ENCODE measurements at places on chromosomes 3 and 15.

GRCh38 chr3:67684211-67684610, 29.8 kb upstream of the SUCLG2 start:
- no peak for DNase-seq

GRCh38 chr3:53813229-53813628, 33.0 kb downstream of the CHDH start:
- no peak for DNase-seq

GRCh38 chr3:65019443-65020055, 331.7 kb upstream of the ADAMTS9 start:
- no peak for DNase-seq

DNA sequence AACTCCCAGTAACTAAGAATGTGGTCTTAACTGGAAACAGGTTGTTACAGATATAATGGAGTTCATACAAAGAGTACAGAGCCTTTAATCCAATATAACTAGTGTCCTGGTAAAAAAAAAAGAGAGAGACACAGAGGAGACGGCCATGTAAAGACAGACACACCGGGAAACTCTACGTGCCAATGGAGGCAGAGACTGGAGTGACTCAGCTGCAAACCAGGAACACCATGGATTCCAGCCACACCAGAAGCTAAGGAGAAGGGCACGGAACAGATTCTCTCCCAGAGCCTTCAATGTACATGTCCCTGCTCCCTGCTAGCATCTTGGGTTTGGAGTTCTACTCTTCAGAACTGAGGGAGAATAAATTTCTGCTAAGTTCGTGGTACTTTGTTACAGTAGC, 4.5 kb downstream of the RNF168 start:
- no peak for DNase-seq

- no peak for DNase-seq
Measured at GRCh38 chr3:77171026-77171425, 131.1 kb downstream of the ROBO2 start.

DNA sequence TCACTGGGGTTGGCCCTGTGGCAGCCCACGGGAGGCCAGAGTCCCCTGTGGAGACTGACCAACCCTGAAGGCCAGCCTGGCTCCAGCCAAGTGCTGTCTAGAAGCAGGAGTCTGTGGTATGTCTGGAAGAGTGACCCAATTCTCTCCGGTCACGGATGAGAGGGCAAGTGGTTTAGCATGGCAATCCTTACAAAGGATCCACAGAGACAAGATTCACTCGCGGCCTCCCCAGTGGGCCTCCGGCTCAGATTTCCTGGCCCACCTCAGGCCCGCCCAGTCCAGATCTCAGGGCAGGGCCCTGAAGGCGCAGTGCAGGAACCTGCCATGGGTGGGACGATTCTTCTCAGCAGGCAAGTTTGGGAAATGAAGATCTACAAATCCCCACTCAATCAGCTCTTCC, 5.0 kb upstream of the BCL2L10 start:
- no peak for DNase-seq

- no peak for DNase-seq
Measured at GRCh38 chr3:191412759-191413158, 48.2 kb upstream of the PYDC2 start.

DNA sequence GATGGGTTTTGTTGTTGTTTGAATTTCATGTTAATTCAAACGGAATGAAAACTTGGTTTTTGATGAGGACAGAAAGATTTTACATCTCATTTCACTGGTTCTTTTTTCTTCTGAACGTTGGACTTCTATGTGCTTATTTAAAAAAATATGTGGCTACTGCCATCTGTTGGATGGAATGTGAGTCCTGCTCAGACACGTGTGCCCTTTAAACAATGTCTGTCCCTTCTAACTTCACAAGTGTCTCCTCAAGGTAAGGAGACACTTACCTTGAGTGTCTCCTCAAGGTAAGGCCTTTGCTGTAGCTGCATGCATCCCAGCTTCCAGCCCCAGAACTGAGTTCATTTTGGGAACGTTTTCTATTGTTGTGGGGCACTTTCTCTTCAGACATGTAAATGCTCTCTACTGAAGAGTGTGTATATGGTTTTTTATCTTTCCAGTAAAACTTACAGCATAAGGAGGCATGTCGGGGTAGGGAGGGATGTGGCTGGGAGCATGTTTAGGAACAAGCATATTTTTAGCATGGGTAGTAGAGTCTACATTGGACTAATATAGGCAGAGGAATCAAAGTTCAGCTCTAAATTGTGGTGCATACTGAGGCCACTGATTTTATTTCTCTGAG, 63.1 kb upstream of the UBE3A start:
- DNase-seq: peak; percentile 59

DNA sequence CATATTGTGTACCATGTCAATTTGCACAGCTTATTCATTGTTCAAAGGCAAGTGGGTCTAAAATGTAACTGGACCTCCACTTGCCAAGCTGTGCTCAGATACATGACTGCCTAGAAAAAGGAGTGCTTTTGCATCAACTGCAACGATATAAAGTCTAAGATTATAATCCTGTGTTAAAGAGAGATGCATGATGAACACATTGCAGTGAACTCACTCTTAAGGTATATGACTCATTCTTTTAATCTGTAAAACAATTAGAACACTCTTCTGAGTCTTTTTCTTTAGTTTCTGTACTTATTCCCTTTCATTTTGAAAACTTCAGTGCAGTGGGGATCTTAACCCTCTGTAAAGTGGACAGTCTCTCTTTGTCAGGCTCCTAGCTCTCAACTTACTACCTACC, 982.8 kb downstream of the ROBO1 start:
- no peak for DNase-seq

DNA sequence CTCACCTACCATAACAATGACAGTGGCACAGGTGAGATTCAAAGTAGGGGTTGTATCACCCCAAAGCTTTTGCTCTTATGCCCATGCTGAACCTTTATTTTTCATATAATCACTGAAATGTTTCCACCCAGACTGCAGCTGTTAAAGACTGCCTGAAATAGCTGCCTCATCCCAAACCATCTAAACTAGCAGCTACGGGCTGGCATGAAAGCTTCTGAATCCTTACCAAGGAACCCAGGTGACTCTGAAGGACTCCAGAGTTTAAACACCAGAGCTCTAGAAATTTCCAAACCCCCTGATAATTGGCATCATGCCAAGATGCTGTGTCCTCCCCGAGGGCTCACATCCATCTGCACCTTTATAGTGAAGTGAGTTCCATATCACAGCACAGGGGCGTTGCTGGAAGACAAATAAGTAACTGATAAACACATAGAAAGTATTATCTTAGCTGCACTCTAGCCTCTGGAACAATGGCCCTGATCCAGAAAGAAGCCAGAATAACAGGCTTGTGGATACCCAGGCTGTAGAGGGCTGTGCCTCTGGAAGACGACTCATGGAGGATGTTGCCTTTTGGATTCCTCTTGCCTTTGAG, 238.9 kb downstream of the CADPS start:
- no peak for DNase-seq

DNA sequence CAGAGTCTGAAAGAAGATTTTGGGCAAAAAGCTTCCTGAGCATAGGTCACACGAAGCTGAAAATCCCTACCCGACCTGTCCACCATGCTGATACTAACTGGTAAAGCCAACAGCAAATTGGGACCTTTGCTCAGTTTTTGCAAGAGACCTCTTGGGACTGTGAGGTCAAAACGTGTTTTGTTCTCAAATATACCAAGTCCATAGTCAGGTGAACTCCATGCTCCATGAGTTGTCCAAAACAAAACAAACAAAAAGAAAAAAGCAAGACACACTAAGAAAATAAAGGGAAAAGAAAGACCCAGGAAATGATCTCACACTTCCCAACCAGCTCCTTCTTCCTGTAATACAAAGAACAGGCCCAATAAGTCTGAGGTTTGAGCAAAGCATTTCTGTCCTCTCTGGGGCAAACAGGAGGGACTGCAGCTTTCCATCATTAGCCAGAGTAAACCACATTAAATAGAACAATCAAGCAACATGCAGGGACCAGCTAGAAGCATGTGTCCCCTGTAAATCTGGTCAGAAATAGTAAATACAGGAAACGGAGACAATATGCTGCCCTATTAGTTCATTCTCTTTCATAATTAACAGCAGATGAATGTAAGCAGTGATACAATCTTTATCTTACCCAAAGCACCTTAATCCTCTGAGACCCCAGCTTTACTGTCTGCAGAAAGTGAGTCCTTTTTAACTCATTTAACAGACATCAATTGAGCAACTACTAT, 125.0 kb upstream of the LIPC start:
- no peak for DNase-seq

DNA sequence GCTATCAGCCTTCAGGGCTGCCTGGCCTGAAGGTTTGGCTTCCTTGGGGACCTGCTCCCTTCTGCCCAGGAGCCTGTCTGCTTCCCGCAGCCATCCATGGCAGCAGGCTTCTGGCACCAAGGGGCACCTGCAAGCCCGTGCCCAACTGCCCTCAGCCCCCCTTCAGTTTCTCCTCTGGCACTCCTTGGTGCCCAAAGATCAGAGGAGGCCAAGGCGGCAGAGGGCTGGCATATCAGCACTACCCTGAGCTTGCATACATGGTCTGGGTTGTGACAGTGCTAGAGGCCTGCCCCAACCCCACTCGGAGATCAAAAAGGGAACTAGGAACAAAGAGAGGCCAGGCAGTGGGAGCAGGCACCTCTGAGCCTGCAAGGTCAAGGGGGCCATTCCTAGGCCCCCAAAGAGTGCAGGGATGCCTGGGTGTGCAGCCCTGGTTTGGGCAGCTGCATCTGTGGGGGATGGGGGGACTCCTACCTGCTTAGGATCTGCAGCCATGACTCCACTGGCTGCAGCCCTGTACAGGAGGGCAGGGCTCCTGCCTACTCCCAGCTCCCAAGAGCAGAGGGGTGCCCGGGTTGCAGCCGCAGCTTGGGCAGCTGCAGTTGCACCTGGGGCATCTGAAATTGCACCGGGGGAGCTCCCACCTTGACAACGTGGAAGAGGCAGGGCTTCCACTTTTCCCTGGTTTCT, 76.2 kb upstream of the TP63 start:
- DNase-seq: no peak

GRCh38 chr15:68709876-68710275, 110.8 kb downstream of the ANP32A start:
- DNase-seq: peak; percentile 20

DNA sequence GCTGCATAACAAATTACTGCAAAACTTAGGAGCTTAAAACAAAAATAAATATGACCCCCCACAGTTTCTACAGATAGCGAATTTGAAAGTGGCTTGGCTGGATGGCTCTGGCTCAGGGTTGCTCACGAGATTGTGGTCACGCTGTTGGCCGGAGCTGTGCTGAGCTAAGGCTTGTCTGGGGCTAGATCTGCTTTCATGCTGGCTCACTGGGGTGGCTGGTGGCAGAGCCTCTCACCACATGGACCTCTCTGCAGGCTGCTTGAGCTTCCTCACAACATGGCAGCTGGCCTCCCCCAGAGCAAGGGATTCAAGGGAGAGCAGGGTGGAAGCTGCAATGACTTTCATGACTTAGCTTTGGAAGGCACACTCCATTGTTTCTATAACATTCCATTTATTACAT, 354.1 kb downstream of the SHQ1 start:
- peak; percentile 56 for DNase-seq

DNA sequence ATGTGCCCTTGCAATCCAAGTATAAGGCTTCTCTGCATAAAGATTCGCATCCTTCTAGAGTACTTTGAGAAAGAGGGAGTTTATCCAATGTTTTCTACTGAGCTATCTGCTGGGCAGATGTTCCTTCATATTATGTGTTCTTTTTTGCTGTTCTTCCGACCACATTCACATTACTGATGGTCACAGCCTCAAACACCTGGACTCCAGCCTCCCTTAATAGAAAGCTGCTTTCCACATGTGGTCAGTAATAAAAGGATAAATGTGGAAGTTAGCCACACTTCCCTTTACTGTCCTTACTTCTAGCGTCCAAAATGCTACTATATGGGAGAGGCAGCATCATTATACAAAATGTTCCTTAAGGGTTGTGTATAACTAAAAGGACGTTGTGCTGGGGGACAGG, 116.9 kb downstream of the CD47 start:
- no peak for DNase-seq

DNA sequence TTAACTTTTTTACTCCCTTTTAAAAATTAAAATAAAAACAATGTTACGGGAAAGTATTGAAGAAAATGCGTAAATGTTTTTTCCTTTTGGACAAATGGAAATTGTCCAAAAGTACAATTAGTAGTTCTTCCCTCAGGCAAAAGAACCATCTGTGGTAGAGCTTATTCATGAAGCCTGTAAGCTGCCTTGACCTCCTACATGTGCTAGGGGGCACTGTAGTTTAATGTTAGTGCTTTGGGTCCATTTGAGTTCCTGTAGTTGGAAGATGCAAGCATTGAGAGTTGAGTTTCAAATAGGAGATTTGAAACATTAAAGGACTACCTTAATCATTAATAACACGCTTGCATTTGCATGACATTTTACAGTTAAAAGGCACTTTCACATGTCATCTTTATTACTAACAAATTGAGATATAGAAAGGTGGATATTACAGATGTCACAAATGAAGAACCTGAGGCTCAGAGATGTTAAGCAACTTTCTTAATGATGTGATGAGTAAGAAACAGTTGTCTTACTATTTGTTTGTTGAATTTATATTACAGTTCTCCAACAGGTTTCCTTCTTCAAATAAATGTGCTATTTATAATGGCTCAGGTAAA, 1.8 kb upstream of the ZNF385D start:
- DNase-seq: peak; percentile 75

DNA sequence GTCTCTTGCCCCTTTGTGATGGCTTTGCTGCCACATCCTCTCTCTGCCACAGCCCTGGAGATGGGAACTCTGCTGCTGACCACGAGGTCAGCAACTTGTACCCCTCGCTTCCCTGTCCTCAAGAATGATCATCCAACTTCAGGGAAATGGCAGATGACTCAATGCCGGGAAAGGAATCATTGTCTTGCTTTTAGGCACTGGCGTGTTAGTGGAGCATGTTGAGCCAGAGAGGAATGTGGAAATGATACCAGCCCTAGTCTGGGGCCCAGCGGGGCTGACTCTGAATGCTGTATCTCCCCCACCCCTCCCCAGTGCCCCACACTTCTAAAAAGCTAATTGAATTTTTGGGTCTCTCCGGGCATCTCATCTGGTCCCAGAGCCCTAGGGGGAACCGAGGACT, 184.9 kb upstream of the BHLHE40 start:
- DNase-seq: no peak

GRCh38 chr3:55816794-55817576, 329.9 kb upstream of the WNT5A start:
- no peak for DNase-seq

DNA sequence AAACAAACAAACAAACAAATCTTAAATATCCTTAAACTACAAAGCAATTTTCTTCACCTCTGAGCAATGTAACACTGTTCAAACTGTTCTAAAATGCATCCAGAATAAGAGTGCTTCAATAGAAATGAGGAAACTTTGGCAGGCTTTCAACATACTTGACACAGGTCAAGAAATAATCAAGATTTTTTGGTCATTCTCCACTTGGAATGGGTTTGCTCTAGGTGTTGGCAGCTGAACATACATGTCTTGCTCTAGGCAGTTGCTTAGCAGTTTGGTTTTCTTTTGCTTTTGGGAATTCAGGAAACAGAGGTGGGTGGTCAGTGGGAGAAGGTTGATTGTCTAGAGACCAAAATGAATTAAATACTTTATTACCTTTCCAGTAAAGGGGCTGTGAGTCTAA, 1.4 kb upstream of the LRRC3B start:
- DNase-seq: no peak

All from hematopoietic multipotent progenitor cell treated with erythropoietin and hydrocortisone succinate and interleukin-3 and kit ligand, for 4 days (in vitro differentiated cells).